ENCODE measurements at places on chromosomes 11 and 22. TPM values are rescaled to one million over a fixed set of nuclear protein-coding genes. Genes with fewer than 3 reads are reported as not detected.

GRCh38 chr22:20183101-20183500 lies 32.2 kb upstream of the CCDC188 start:
- no peaks in the 10 kb centered on the region for H3K27me3 ChIP-seq
- no peaks in the 10 kb centered on the region for H3K4me1 ChIP-seq
- DNase-seq = no peak
- H3K27ac ChIP-seq = no peak overlapping the region

DNA sequence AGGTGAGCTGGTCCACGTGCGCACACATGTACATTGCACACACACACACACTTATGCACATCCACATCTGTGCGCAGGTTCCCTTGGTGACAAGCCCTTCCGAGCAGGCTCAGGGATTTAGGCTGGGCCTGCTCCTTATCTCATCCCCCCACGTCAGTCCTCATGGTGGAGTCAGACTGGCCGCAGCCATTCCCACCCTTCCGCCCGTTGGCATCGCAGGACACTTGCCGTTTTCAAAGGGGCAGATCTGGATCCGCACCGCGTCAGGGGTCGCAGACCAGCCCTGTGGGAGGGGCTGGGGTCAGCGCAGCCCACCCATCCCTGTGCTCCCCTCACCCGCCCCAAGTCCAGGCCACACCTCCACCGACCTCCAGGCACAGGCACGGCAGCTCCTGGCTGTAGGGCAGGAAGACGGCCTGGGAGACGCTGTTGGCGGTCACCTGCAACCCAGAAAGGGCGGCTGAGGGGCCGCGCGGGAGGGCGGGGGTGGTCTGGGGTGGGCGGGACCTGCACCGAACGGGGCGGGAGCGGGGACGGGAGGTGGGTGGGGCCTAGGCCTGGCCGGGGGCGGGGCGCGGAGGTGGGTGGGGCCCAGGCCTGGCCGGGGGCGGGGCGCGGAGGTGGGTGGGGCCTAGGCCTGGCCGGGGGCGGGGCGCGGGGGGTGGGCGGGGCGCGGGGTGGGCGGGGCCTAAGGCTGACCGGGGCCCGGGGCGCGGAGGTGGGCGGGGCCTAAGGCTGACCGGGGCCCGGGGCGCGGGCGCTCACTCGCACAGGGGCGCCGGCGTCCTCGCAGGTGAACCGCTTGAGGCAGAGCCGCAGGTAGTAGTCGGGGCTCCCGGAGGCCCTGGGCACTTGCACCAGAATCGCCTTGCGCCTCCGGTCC lies 13.3 kb downstream of the IL17REL start:
- H3K27ac ChIP-seq = no peak overlapping the region
- peaks cover 7% of the 10 kb centered on the region for H3K4me1 ChIP-seq
- DNase-seq = no peak
- no peaks in the 10 kb centered on the region for H3K36me3 ChIP-seq
- peaks cover 8% of the 10 kb centered on the region for H3K27me3 ChIP-seq

DNA sequence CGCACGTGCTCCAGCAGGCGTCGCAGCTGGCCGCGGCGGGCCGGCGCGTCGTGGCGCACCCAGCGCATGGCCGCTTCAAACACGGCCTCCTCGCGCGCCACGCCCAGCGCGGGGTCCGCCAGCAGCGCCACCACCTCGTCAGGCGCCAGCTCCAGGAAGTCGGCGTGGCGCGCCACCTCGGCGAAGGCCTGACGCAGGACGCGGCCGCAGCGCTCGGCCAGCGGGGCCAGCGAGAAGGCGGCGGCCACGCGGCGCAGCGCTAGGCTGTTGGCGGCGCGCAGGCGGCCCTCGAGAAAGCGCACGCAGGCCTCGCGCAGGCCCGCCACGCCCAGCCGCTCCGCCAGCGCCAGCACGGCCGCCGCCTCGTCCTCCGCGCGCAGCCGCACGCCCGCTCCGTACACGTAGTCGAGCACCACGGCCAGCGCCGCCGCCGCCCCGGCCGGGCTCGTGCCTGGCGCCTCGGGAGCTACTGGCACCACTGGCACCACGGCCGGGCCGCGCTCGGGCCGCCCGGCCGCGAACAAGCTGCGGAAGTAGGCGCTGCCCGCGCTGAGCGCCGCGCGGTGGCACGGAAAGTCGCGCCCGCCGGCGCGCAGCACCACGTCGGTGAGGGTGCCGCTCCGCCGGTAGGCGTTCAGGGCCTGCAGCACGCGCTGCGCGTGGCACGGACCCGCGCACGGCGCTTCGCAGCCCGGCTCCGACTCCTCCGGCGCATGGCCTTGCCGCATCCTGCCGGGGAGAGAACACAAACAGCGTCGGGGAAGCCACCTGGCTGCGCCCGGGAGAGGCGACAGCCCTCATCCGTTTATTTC lies 2.9 kb downstream of the KLHL35 start:
- peak overlapping the region; percentile 36 for H3K4me3 ChIP-seq
- no peaks in the 10 kb centered on the region for H3K36me3 ChIP-seq
- H3K27ac ChIP-seq = no peak overlapping the region
- peaks cover 9% of the 10 kb centered on the region for H3K27me3 ChIP-seq

GRCh38 chr22:22030493-22031182 lies 48.1 kb upstream of the TOP3B start:
- no peaks in the 10 kb centered on the region for H3K27me3 ChIP-seq
- H3K36me3 ChIP-seq = no peaks in the 10 kb centered on the region
- H3K4me1 ChIP-seq = no peaks in the 10 kb centered on the region
- no peak for DNase-seq
- H3K4me3 ChIP-seq = no peak overlapping the region

DNA sequence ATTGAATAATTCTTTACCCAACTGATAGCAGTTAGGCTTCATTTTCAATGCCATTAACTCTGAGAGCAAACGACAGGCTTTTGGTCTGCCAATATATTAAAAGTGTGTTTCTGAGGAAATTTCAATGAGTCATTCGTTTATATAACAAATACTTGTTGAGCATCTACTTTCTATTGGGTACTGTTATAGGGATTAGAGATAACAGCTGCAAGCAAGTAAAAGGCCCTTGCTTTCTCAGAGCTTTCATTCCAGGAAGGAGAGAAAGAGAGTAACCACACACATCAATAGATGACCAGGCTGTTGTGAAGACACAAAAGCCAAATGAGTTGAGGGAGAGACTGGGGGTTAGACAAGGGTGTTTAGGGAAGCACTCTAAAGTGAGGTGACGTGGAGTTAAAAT lies 35.7 kb downstream of the CD44 start:
- no peak overlapping the region for H3K27ac ChIP-seq
- peaks cover 8% of the 10 kb centered on the region for H3K36me3 ChIP-seq
- no peak for DNase-seq

DNA sequence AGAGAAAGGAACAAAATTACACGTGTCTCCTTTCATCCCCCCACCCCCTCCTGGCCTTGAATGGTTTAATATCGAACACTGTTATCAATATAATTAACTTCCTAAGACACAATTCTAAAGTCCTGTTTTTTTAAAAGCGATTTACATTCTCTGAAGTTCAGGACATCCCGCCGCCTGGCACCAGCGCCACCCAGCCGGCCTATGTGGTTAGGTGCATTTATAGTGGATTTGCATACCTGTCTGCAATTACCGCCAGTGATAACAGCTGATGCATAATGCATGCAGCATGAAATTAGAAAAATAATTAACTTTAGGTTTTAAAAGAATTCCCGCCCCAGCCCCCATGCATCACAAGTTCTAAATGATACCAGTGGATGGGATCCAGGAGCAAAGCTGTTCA lies 58.6 kb downstream of the MACROD1 start:
- H3K27ac ChIP-seq = no peak overlapping the region
- no peaks in the 10 kb centered on the region for H3K36me3 ChIP-seq
- no peak for DNase-seq

GRCh38 chr11:112391086-112391485 lies 130.4 kb upstream of the PLET1 start:
- H3K4me1 ChIP-seq = peaks cover 23% of the 10 kb centered on the region
- no peak overlapping the region for H3K4me3 ChIP-seq
- no peaks in the 10 kb centered on the region for H3K27me3 ChIP-seq
- DNase-seq = no peak
- H3K27ac ChIP-seq = no peak overlapping the region
- no peaks in the 10 kb centered on the region for H3K36me3 ChIP-seq

DNA sequence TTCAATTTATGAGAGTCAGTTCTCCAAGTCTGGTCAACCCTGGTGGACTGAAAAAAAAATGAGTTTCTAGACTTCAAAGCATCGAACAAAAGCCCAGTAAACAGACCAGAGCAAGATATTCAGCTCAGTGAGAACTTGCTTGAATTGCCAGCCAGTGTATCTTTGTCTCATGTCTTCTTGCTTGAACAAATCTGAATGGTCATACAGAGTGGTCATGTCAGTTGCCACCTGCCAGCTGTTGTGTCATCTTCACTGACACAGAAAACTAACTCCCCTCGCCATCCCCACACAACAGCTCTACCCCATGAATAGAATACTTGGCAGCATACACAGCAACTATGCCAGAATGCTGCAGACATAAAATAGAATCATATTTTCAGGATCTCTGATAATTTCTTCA lies 27.5 kb upstream of the CALCB start:
- no peaks in the 10 kb centered on the region for H3K4me1 ChIP-seq
- H3K27me3 ChIP-seq = no peaks in the 10 kb centered on the region
- no peak overlapping the region for H3K4me3 ChIP-seq
- no peaks in the 10 kb centered on the region for H3K36me3 ChIP-seq
- no peak for DNase-seq

- no peaks in the 10 kb centered on the region for H3K27me3 ChIP-seq
- H3K36me3 ChIP-seq = no peaks in the 10 kb centered on the region
- no peak overlapping the region for H3K27ac ChIP-seq
- no peak overlapping the region for H3K4me3 ChIP-seq
Measured at GRCh38 chr22:43533156-43533530, 121.3 kb downstream of the MPPED1 start.

- no peaks in the 10 kb centered on the region for H3K4me1 ChIP-seq
- H3K27me3 ChIP-seq = no peaks in the 10 kb centered on the region
- no peaks in the 10 kb centered on the region for H3K36me3 ChIP-seq
- DNase-seq = no peak
- H3K27ac ChIP-seq = peak overlapping the region; percentile 96
- H3K4me3 ChIP-seq = peak overlapping the region; percentile 84
Measured at GRCh38 chr11:108122166-108122628, 830 bp downstream of the ACAT1 start.

DNA sequence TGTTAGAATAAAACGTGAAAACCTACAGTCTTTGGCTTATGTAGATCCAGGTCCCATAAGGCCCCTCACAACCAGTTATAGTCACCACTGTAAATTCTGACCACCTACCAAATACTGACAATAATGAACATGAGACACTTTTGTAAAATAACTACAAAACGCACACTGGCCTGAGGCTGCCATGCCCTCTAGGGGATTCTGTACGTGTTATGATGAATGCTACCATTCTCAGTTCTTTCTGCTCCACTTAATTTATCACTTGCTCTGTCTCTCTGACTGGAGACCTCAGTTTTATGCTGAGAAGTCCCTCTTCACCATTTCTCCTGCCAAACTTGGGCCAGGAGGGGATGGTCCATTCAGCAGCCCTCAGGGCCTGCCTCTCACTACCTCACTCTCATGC lies 18.7 kb upstream of the TMPRSS5 start:
- peaks cover 8% of the 10 kb centered on the region for H3K4me1 ChIP-seq
- no peak overlapping the region for H3K27ac ChIP-seq
- no peaks in the 10 kb centered on the region for H3K36me3 ChIP-seq
- no peak overlapping the region for H3K4me3 ChIP-seq

DNA sequence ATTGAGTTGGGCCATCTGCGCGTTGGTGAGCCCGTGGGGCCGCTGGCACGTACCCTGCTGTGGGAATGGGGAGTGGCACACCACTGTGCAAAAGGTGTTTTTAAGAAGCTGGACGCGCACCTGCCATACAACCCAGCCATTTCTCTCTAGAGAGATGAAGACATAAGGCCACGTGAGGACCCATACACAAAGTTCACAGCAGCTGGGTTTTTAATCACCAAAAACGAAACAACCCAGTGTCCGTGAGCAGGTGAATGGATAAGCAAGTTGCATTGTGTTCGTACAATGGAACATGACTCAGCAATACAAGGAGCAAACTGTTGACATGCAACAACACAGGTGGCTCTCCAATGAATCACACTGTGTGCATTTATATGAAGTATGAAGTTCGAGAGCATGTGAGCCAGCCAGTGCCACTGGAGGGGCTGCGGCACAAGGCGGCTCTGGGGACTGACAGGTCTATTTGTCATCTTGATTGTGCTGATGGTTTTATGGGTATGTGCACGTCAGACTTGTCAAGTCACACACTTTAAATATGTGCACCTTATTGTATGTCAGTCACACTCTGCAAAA lies 30.6 kb upstream of the PANX2 start:
- no peaks in the 10 kb centered on the region for H3K36me3 ChIP-seq
- peaks cover 13% of the 10 kb centered on the region for H3K4me1 ChIP-seq
- H3K27me3 ChIP-seq = no peaks in the 10 kb centered on the region
- no peak for DNase-seq

Gene CDC45
- 0.14 TPM for total RNA-seq

Gene CD248
- 26.3 TPM for total RNA-seq

Gene CCDC116
- 2.5 TPM for total RNA-seq

Gene OR51L1
- not detected for total RNA-seq
